NCI-H187 (cell line): ENCODE measurements at places on chromosomes 5 and 9.

DNA sequence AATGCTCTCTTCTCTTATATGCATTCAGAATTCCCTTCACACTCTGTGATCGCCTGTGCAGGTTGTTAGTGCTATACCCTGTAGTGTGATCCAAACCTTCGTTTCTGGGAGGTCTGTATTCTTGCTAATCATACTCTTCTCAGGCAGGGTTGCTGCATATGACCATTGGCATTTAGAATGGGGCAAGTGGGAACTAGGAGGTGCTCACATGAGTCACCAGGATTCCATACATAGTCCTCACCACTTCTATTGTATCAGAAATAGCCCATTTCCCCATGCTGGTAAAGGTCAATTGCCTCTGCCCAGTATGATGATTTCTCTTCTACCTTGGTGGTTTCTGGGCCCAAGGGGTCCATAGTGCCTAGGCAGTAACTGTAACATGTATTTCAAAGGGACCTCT, 443.5 kb upstream of the CDH6 start:
- no peak for DNase-seq

DNA sequence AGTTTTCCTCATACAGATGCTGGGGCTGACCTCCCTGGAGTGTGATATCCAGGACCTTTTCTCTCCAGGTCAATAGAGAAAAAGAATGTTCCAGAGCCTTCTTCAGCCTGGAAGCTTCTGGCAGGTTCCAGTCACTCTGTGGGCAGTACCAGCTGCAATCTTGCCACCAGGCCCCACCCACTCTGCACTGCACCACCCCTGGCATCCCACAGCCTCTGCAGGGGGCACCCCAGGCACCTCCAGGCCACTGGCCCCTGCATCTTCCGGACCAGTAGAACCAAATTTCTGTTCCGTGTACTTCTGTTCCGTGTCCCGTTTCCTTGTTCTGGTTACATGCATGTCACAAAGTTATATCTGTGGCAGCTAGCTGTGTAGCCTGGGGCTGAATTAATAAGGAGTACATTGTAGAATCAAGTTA, 83.3 kb upstream of the ZBTB43 start:
- DNase-seq, result no peak

- DNase-seq, result no peak
These were observed 27.8 kb downstream of the ADRA1B start for GRCh38 chr5:159944056-159944600.

DNA sequence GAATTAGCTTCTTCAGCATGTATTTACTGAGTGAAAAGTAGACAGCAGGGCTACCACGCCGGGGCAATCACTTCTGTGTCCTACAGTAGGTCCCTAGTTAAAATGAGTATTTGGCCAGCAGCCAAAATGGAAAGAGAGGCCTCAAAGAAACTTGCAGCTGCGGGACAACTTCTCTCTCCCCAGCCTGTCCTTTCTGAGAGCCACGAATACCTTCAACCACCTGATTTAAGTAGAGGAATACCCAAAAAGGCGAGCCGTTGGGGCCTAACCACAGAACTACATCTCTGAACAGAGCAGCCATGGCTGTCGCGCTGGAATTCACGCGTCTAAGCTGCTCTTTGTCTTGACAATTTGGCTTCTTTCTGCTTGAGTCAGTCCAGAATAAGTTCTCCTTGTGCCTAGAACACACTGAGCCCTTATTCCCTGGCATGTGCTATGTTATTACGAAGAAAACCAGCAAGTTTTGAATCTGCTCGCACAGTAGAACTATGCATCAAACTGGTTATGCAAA, 43.8 kb upstream of the GOLPH3 start:
- no peak for DNase-seq

DNA sequence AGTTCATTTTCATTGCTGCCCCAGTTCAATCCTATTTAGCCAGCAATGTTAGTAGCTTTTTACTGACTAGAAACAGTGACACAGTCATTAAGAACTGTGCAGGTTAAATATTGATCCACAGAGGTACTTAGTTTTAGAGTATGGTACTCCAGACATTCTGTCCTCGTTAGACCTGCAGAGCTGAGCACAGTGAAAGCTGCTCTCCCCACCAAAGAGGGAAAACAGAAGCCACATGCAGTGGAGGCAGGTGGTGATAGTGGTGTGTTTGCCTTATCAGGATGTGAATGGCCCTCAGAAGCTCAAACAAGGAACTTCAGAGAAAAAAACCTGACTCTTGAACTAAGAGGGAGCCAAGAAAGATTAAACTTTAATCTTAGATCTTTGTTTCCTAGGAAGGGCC, 75.5 kb downstream of the UNC13B start:
- peak; percentile 3 for DNase-seq

- DNase-seq, result no peak
These were observed 30.3 kb downstream of the ANGPTL2 start for GRCh38 chr9:127092041-127092608.

DNA sequence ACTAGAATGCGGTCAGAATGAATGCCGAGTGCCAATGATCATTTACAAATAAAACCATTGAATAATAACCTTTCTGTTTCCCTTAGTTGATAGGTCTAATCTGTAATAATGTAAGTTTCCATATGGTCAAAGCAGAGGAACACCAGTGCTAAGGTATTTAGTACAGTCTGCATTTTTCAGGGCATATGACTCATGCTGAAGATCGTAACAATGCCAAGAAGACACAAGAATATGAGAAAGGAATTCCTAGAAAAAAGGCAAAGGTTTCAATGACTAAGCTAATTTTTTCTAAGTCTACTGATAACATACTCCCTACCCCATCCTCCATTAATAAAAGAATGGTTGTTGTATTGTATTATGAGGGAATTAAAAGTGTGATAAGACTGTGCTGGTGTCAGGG, 2.8 kb downstream of the OR1L8 start:
- DNase-seq, result no peak

DNA sequence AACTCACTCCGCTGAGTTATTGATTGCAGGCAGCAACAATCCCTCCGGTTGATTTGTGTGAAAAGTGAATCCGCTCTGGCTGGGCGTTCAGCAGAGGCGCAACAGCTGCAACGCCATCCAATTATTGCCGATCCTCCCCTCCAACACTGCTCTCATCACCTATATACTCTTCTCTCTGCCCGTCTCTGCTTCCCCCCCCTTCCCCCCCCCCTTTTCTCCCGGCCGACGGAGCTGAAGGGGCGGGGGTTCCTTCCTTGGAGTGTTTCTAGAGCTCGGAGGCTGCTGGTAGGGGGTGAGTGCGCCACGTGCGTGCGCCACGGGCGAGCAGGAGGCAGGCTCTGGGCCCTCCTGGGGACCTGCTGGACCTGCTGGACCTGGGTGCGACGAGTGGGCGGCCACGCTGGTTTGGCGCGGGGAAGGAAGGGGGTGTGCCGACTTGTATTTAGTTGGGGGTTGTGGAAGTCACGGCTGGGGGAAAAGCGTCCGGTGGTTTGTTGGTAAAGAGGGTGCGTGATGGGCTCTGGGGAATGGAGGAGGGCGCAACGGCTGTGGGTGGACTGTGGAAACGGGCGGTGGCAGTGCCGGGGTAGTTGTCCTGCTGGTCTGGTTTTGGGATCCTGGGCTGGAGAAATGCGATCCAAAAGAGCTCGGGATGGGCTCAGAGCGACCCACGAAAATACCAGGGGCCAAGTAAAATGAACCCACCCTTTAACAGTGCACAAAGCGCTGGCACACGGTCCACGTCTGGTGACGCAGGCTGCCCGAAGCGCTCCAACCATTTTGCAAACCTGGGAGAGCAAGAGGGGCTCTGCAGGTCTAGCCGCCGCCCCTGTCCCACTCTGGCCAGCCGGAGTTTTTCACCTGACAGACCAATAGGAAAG, 6.4 kb upstream of the MEF2C start:
- no peak for DNase-seq

GRCh38 chr5:180210961-180211760, 2.1 kb upstream of the RASGEF1C start:
- DNase-seq, result no peak

GRCh38 chr9:61667559-61668121, 477.8 kb downstream of the SPATA31A7 start:
- no peak for DNase-seq

GRCh38 chr9:95465115-95465514, 51.7 kb downstream of the PTCH1 start:
- no peak for DNase-seq

GRCh38 chr5:76149636-76150035, 66.5 kb downstream of the SV2C start:
- no peak for DNase-seq

DNA sequence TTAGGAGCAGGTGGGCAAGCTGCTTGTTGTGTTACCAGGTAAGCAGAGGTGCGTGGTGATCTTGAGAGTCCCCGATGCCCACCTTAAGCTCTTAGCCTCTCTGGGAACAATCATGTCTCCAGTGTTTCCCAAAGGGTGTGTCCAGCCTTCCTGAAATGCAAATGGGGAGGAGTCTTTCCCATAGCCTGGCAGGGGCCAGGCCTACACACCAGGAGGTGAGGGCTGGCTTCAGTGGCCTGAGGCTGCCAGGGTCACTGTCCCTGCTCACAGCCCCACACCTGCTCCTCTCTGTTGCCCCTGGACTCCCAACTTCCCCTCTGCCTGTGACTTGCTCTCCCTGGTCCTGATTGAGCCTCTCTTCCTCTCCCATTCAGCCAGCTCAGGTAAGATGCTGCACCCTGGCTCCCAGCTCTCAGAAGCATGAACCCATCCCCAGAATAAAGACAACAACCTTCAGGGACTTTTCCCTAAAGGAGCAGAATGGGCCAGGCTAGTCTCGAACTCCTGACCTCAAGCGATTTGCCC, 65.7 kb upstream of the PHYKPL start:
- no peak for DNase-seq

DNA sequence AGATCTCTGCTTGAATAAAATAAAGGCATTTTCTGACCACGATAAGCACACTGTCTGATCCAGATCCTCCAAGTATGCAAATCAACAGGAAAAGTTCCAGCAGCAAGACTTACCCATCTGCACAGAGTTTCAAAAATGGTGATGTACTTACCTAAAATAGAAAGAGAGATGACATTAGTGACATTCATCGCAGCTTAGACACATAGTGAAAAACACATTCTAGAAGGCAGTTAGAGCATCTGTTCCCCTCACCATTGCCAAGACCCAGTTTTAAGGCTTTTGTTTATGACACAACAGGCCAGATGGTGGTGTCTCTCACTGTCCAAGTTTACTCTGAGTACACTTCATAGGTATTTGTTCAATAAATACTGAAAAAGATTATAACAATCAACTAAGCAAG, 207.7 kb downstream of the PDE4D start:
- DNase-seq, result no peak

- DNase-seq, result no peak
These were observed 6.9 kb downstream of the CETN3 start for GRCh38 chr5:90402521-90403255.

- DNase-seq, result no peak
These were observed 30.4 kb upstream of the DENND1A start for GRCh38 chr9:123960366-123960765.

DNA sequence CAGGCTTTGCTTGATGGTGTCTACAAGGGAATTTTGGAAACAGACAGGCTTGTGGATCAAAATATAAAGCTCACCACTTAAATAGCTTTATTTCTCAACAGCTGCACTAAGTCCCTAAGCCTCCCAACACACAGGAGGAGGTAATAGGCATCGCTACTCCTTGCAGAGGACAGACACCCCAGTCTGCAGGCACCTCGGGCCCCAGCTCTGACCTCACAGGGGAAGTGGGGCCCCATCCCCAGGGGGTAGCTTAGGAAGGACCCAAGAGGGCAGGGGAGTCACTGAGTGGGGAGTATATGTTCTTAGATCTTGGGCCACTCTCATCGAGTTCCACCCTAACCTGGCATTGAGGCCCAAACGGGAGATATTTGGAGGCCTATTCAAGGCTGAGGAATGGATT, 66.7 kb upstream of the XPA start:
- no peak for DNase-seq

- DNase-seq, result no peak
These were observed 163.4 kb upstream of the IL12B start for GRCh38 chr5:159493696-159494095.

DNA sequence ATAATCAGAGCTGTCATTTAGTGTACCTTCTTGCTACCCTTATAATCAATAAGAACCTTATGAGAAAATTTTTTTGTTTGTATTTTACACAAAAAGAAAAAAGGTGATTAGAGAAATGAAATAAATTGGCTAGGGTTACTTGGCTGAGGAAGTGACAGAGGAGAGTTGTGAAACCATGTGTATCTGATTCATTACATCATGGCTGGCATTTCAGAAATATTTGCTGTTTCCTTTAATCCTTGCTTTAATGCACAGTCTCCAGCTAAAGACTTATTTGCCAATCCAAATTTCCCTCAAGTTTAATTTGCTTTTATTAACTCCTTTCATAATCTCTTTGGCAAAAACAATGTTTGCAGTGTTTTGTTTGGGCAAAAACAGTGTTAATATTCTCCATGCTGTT, 543.1 kb downstream of the KIF4B start:
- no peak for DNase-seq

- no peak for DNase-seq
These were observed 38.4 kb downstream of the ZFAND5 start for GRCh38 chr9:72326641-72327040.

DNA sequence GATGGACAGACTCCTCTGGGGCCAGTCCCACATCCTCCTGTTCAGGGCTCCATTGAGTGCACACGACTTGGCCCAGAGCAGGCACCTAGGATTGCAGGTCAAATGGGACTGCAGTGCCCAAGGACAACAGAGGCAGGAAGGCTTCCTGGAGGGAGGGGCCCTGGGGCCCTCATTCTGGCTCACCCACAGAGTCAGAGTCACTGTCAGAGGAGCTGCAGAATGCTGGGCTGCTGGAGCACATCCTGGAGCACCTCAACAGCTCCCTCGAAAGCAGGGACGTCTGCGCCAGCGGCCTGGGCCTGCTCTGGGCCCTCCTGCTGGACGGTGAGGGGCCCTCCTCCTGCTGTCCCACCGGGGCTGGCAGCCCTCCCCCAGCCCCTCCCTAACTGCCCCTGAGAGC, 15.1 kb downstream of the REXO4 start:
- no peak for DNase-seq

DNA sequence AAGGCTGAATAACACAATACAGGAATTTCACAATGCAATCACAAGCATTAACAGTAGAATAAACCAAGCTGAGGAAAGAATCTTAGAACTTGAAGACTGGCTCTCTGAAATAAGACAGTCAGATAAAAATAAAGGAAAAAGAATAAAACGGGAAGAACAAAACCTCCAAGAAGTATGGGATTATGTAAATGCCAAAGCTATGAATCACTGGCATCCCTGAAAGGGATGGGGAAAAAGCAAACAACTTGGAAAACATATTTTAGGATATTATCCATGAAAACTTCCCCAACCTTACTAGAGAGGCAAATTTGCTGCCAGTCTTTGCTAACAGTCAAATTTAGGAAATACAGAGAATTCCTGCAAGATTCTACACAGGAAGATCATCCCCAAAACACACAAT, 157.9 kb downstream of the ALDH1A1 start:
- no peak for DNase-seq

- DNase-seq, result no peak
These were observed 859 bp upstream of the GRIA1 start for GRCh38 chr5:153489611-153490010.

- no peak for DNase-seq
These were observed 8.8 kb upstream of the LCP2 start for GRCh38 chr5:170306381-170306831.

- DNase-seq, result no peak
These were observed 17.7 kb upstream of the ANGPTL2 start for GRCh38 chr9:127140181-127140580.

- DNase-seq, result no peak
These were observed 155.7 kb upstream of the PAPPA start for GRCh38 chr9:115997923-115998322.
